Sciatic nerve (tissue), 2 donors: ENCODE measurements at places on chromosomes 12 and 14.

DNA sequence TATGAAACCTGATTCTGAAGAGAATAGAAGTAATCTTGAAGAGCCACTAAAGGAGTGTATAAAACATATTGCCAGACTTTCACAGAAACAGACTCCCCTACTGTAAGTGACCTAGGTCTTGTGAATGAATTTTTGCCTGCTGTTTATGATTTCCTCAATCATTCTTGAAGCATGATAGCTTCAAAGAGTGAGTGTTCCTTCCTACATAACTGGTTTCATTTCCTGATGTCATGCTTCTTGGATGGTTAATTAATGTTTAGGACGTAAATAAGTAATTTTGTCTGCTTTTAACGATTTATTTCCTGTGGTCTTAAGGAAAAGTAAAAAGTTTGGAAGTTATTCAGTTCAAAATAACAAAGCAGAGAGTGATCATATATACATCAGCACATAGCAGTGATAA lies 129.8 kb downstream of the PIK3C2G start:
- no peak for DNase-seq

GRCh38 chr14:55220230-55220629 lies 28.8 kb upstream of the DLGAP5 start:
- no peak for DNase-seq

DNA sequence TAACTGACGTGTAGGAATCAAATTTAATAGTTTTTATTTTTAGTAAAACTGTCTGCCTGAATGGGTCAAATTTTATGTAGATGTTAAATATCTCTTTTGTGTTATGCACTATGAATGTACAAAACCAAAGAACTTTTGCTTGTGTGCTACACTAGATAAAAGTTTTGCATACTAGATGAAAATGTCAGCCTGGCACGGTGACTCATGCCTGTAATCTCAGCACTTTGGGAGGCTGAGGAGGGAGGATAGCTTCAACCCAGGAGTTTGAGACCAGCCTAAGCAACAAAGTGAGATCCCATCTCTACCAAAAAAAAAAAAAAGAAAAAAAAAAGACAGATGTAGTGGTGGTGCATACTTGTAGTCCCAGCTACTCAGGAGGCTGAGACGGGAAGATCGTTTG lies 11.1 kb downstream of the AEBP2 start:
- DNase-seq = no peak

DNA sequence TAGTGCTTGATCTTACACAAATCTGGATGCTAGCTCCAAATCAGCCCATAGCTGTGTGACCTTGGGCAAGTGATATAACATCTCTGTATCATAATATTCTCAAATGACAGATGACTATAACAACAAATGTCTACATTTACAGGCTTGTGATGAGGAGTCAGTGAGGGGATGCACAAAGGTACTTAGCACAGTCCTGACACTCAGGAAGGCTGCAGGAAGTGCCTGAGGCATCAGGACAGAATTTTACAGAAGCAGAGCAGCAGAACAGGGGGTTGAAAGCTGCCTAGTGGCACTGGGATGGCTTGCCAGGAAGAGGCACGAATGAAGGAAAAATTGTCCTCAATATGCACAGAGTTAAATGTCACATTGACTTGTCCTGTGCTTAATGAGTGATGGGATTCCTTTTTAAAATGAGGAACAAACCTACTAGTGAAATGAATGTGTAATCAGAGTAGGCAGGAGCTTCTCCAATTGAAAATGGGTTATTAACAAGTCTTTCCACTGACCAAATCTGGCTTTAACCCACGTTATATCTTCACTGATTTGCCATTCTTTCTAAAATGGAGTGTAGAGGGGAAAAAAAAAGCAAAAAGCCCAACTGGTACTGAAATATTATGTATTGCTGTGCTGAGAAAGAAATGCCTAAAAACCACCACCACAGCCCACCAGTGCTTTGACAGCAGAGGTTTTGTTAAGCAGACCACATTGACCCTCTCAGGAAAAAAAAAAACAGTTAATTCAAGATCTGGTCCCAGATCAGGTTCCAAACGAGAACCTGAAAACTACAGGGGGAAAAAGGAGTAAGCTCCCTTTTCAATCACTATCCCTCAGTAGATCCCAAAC lies 11.6 kb downstream of the BTG1 start:
- no peak for DNase-seq

DNA sequence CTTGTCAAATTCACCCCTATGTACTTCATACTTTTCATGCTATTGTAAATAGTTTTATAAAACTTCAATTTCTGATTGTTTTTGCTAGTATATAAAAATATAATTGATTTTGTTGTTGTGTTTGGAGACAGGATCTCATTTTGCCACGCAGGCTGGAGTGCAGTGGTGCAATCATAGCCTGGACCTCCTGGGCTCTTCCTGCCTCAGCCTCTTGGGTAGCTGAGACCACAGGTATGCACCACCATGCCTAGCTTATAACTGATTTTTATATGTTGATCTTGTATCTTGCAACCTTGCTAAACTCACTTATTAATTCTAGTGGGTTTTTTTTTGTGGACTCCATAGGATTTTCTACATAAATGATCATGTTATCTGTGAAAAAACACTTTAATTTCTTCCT lies 23.5 kb downstream of the ATP5MC2 start:
- no peak for DNase-seq

DNA sequence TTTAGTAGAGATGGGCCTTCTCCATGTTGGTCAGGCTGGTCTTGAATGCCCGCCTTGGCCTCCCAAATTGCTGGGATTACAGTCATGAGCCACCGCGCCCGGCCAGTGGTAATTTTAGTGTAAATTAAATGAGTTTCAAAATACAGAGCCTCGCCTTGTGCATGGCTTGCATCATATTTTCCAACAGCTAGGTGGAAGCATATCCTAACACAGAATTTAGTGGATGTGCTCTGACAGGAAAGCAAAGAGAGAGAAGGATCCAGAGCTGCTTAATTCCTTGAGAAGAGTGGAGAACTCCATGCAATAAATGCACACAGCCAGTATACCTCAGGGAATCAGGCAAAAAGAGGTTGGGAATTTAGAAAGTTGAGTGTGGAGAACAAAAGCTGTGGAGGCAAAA lies 2.5 kb downstream of the OR6C2 start:
- DNase-seq = no peak

- DNase-seq = no peak
These were observed 1.6 kb upstream of the MNAT1 start for GRCh38 chr14:60732840-60733483.

GRCh38 chr12:32765906-32766305 lies 10.2 kb upstream of the YARS2 start:
- DNase-seq = no peak

GRCh38 chr14:32366256-32366879 lies 37.3 kb downstream of the AKAP6 start:
- DNase-seq = no peak

GRCh38 chr12:79844693-79845092 lies 90.2 kb downstream of the PPP1R12A start:
- no peak for DNase-seq

DNA sequence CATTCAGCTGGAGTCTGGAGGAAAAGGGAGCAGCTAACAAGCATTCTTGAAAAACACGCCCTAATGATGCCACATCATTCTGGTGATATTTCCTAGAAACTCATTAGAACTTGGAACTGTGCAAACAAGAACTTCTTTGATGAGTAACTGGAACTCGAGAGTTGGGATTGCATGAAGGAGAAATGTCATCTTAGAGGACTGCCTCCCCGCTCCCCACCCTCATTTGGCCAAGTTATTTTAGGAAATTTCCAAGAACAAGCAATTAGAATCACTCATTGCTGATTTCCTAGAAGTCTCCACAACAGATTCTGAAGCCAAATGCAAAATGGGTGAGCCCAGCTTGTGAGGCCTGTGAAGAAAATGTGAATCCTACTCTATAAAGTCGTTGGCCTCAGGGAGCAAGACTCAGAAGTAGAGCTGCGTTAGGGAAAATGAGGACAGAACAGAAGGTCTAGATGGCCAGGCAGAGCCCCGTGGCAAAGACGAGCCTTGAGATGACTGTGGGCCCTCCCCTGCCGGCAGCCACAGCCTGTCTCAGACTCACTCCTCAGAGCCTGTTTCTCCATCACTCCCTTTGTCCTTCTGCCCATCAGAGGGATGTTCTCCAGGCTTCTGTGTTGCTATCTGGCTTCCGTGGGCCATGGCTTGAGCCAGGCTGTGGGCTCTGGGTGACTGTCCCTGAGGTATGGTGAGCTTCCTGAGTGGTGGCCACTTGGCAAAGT lies 38.4 kb downstream of the RTL1 start:
- peak; percentile 25 for DNase-seq

DNA sequence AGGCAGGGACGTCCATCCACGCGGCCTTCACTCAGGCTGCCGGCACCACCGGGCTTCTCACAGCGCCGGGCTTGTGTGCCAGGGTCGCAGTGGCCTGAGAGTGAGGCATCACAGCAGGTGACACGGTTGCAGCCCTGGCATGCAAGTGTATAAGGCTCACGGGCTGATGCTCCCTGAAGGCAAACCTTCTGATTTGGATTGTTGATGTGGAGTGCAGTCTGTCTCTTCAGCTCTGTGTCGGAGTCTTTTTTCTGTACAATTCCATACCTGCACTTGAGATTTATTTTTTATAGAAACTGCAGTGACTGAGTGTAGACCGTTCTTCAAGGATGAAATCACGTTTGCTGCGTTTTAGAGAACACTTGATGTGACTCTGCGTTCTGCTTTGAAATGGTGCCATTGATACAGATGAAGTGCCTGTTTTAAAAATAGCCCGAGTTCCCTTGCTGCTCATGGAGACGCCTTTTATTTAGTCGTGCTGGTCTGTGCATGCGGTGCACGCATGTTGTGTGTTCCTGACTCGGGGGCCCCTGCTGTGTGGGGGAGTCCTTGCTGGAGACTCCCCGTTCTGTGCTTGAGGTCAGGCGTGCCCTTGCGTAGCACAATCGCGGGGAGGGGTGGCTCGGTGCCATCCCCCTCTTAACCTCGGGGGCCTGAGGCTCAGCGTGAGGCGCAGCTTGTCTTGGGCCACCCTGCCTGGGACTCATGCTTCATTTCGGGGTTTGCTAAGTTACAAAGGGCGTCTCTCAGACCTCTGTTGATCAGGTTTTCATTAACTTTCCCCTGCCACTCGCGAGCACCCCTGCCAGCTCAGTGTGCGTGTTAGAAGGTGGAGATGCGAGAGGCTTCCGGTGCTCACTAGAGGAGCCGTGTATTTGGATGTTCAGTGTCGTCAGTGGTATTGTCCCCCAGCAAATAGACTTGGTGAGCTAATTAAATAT lies 21.6 kb upstream of the AMN start:
- no peak for DNase-seq

- no peak for DNase-seq
These were observed 34.4 kb downstream of the TTC7B start for GRCh38 chr14:90781876-90782275.
